ENCODE measurements at places on chromosomes 3 and 15.
A peak's percentile ranks its signal among the peaks of the same experiment; 100 is the strongest.

DNA sequence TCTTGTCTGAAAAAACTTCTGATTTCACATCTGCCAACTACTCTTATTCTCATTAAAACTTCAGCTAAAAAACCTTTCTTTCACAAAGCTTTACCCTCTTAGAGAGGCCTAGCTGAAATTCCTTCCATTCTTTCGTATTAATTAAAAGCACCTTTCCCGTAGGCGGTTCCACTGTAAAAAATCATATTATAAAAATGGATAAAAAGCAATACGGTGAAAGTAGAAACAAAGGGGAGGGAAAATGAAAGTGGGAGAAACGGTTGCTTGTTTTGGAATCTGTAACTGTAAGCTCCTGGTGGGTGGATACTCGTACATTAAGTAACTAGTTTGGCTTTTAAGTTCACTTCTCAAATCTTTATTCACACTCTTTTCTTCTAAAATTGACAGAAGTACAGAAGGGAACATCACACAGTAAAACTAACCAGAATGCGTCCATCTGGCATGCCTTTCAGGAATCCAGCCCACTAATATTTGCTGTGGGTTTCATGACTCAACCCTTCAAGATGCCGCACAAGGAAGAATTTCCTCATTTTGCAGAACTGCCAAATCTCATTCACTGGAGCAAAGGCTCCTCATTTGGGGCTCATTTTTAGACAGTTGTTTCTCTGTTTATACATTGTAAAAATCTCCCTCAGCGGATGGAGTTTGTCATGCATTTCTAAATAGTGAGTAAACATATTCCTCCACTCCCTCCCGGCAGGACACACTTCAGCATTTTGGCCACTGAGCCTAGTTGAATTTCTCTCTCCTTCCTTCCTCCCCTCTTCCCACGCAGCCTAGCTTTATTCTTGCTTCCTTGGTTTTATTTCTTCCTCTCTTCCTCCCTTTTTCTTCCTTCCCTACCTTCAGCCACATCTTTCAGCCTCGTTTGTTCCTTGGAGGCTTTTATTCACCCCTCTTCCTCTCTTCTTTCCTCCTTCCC is 419.5 kb upstream of the NAALADL2 start:
- peak; percentile 99 for DNase-seq

DNA sequence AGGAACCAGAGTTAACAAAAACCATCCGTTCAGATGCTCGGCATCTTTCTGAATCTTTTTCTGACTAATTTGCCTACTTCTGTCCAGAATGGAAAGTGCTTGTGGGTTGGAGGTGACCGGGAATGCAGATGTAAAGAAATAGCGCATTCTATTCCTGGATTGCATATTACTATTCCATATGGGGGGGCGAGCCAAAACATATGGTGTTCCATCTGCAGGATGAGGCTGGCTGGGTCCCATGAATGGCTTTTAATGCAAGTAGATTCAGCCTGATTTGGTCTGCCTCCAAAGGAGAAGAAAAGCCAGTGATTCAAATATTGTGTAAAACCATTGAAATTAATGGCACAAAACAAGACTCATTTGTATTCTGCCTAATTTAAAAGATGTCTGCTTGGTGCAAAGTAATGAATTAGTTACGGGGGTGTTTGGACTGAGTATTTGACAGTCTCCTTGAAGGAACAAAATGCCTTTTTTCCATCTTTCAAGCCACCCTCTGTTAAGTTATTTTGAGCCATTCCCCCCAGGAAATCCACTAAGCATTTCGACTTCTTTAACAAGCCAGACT is 99.0 kb downstream of the ST8SIA2 start:
- no peak for DNase-seq

DNA sequence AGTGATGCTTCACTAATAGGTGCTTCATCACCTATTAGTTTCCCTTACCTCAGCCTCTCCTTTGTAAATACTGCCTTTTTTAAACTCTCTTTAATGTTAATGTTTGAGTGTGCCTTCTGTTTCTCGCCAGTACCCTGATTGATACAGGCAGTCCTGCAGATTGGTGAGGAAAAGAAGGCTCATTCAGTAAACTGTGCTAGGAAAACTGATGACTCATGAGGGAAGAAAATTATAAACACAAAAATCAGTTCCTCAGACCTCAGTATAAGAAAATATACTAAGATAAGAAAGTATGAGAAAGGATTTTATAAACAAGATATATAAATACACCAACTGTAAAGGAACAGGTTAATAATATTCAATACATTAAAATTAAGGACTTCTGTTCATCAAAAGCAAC is 54.8 kb upstream of the OXTR start:
- no peak for DNase-seq

- peak; percentile 64 for DNase-seq
Observed at GRCh38 chr15:73872346-73872745, 1.0 kb upstream of the TBC1D21 start.

DNA sequence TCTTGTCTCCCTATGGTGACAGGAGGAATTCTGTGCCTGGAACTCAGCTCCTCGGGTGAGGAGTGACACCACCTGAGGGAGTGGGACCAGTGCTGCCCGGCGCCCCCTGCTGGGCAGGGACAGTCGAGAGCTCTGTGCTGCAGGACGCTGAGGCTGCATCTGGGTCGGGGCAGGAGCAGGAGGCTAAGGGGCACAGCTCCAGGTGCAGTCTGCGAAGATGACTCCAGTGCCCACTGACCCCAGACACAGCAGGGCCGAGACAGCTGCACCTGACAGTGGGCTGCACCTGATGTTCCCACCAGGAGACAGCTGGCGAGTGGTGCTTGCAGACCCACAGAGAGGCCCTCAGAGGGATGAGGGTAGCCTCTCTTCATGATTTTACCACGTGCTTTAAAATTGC is 152.9 kb downstream of the ATP10A start:
- DNase-seq = no peak

Data from GM04504 (cell line).